Omental fat pad (tissue), 4 donors: ENCODE measurements at places on chromosomes 5 and 9. TPM values are rescaled to one million over a fixed set of nuclear protein-coding genes. Genes with fewer than 3 reads are reported as not detected.

Gene DBH
- not detected for total RNA-seq

- DNase-seq, result no peak
Observed at GRCh38 chr5:1468247-1468612, 23.0 kb upstream of the SLC6A3 start.

Gene PTGS1
- 20.0 TPM for total RNA-seq

GRCh38 chr9:121821326-121821725 lies 169.9 kb downstream of the DAB2IP start:
- no peak for DNase-seq

Gene VLDLR
- 39.3 TPM for total RNA-seq

GRCh38 chr9:92059661-92060060 lies 55.6 kb downstream of the SPTLC1 start:
- DNase-seq, result no peak
